NCI-H1105 treated with DMSO at 0.1 percent for 48 hours (cell line): ENCODE measurements at places on chromosomes 3 and 15.
A peak's percentile ranks its signal among the peaks of the same experiment; 100 is the strongest.

DNA sequence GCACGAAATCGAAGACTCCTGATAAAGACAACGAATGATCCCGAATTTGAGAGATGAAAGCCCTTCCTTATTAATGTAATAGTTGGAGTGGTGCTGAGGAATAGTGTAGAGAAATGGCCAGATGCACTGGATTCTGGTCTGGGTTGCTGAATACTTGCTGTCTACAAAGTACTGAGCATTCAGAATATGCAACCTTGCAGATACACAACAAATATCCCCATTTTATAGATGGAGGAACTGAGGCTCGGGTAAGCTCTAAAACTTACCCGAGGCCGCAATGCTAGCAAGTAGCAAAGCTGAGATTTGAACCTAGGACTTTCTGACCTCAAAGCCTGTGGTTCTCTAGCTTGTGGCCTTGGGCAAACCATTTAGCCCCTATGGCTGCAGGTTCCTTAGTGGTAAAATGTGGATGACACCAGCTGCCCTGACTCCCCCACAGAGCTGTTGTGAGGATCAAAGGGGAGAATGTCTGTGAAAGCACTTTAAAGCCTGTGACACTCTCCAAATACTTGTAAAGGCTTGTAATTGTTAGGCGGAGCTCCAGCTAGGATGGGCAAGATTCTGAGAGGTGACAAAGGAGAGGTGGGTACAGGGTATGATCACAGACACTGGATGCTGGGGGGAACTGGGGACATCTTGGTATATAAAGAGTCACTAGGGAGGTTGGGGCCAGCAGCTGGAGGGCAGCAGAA, 39.8 kb downstream of the FOXB1 start:
- no peak for DNase-seq

DNA sequence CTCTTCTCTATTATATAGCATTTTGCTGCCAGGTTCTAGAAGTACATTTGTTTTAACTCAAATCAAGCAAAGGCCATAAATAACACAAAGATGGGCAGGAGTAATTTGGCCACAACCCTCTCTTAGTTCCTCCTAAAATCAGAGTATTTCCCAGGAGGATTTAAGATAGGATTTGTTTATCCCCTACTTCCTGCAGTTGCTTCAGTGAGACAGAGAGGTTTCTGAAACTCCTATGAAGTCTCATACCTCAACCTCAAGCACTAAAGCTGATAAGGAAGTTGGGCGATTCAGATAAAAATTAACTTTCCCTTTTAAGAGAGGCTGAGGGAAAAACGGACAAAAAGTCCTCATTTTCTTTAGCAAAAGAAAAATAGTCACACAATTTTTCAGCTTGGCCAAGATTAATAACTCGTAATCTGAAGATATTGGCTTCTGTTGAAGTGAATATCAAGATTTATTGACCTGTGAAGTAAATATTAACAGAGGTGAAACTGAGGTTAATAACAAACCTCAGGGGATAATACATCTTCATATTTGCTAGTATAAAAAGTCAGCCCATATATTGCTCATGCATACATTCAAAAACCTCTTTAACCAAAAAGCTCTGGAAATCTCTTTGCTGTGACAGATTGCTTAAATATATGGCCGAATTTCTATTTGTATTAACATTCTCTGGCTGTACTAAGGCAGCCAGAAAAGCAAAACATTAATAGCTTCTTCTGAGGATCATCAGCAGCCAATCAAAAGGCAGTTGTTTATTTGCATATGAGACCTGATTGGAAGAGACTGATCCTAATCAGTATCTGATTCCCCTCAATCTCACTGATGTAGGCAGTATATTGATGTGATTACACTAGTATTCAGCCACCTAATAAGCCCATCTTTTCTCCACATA, 90.6 kb upstream of the GADL1 start:
- no peak for DNase-seq

DNA sequence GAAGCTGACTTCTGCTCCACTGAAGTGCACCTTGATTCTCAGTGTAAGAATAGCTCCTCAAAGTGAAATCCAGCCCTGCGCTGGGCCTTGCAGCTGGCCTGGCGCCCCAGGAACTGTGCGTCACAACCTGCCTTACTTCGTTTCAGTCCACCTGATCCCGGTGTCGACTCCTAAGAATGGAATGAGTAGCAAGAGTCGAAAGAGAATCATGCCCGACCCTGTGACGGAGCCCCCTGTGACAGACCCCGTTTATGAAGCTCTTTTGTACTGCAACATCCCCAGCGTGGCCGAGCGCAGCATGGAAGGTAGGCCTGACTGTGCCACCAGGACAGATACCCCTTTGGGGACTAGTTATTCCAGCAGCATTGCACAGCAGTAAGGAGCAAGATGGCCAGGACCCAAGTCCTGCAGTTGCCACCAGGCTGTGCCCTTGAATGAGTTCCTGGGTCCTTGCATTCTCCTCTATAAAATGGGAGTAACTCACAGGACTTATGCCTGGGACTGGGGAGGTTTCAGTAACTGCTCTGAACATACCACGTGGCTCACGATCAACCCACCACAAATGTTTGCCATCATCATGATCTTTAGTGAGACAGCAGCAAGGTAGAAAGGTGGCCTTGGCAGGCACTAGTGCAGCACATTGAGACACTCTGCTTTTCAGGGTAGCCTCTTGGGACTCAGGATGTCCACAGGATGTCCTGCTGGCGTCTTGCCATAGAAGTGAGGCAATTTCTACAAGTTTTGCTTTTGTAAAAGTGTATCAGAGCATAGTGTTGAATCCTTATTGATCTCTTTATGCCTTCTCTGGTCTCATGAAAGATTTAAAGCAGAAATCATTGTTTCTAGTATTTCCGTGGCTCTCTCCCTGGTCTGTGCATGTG, 46.8 kb downstream of the PXYLP1 start:
- no peak for DNase-seq

- peak; percentile 14 for DNase-seq
These were observed 280.1 kb downstream of the SV2B start for GRCh38 chr15:91380114-91380513.

GRCh38 chr15:38994310-38994709, 429.7 kb upstream of the RASGRP1 start:
- DNase-seq = no peak

DNA sequence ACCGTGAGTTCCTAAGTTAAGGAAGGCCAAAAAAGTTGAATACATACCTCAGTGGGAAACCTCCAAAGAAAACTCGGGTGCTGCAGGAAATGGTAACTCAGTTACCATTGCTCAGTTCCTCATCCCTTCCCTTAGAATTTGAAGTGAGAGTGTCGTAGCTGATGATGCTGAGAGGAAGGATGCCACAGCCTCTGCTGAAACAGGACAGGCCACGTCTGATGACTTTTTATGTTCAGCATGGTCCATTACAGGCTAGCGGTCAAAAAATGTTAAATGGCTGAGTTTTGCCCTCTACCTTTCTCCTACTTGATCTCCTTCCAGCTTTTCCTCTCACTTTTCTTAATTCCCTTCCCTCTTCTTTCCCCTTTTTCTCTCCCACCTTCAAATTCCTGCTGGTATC, 135.5 kb downstream of the GHSR start:
- DNase-seq = no peak

DNA sequence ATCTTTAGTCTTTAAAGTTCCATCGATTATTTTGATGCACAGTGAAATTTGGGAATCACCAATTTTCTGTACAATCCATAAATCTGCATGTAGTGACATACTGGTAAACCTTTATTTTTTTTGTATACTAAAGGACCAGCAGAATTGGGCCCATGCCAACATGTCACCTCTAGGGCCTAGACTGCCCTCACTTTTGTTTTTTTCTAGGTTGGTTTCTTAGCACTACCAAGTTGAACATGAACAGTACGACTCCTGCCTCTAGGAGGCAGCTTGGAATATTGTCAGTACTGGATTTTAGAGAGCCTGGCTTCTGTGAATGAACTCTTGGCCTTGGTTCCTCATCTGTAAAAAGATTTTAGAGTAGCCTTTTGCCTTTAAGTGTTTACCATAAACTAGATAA, 32.3 kb downstream of the NKIRAS1 start:
- DNase-seq = no peak

DNA sequence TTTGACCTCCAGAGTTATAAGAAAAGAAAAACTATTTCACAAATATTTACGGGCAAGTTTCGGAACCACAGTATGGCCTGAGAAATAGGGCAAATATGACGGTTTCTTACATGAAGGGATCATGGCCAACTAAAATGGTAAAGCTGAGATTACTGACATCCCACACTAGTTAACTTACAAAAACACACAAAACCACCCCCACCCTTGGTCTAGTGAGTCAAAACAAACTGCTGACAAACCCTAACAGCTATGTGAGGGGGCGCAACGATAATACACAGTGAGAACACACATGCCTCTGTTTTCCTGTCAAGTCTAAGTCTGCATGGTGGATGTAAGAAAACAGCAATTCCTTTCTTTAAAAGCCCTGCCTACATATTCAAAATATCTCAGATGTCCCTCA, 32.3 kb downstream of the CBLB start:
- no peak for DNase-seq

DNA sequence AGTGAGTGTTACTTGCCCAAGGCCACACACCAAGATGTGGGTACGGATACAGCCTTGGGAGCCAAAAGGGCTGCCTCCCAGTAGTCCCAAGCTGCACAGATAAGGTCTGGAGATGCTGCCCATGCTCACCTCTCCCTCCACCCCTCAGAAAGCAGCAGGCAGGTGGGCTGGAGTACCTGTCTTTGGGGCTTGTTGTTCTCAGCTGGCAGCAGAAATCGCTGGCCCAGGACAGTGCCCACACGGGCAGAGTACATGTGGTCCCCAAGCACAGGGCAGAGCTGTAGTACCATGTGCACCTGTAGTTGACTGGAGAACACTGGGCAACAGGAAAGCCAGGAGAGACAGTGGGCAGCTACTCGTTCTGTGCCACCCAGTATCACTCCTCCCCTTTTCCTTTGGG, 5.0 kb downstream of the RPUSD3 start:
- no peak for DNase-seq

DNA sequence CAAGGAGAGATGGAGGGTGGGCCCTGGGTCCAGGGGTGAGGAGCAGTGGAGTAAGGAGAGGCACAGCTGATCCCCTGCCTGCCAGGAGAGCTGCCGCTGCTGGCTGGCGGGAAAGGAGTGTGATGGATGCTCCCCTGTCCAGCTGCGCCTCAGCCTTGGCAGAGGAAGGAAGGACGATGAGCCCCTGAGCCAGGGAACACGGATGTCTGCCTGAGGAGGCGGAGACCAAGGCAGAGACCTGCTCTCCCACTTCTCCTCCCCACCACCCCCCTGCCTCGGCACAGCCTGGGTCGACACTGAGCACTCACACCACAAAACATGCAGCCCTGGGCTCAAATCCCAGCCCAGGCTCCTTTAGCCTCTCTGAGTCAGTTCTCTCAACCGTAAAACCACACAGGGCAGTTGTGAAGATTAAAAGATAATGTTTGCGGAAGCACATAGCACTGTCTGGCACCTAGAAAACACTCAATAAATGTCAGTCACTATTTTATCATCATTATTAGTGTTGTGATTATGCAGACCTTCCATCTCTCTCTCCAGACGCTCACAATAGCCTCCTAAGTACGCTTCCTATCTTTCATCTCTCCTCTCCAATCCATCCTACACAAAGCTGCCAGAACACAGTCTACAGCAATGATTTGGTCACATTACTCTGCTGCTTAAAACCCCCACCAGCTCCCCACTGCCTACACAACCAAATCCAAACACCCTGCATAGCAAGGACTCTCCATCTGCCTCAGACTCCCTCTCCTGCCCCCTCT, 52.2 kb downstream of the SEMA5B start:
- DNase-seq = peak; percentile 50

- no peak for DNase-seq
These were observed 148.9 kb upstream of the PEX5L start for GRCh38 chr3:180185650-180186049.

GRCh38 chr3:151047636-151048035, 37.8 kb upstream of the MED12L start:
- DNase-seq = no peak

DNA sequence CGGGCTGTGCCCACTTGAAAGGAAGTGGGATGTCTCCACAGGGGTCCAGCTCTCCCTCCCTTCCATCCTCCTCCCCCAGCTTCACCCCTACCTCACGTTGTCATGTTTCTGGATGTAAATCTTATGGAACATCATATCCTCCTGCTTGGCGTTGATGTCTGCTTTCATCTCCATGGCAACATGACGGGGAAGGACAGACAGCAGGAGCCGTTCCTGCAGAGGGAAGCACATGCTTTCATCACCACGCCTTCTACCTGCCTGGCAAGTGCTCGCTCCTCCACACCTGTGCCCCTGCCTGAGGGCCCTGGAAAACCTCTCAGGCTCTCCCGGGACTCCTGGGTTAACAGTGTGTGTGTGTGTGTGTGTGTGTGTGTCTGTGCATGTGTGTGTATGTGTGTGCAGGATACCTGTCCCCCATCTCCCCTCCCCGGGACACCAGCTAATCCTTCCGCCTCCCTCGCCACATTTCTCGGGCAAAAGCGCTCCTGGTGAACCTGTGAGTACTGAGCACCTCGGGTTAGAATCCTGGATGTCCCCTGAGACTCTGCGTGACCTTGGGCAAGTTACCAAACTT, 101.1 kb downstream of the ADCY5 start:
- peak; percentile 37 for DNase-seq

GRCh38 chr15:78396976-78397375, 41.0 kb upstream of the IREB2 start:
- no peak for DNase-seq

DNA sequence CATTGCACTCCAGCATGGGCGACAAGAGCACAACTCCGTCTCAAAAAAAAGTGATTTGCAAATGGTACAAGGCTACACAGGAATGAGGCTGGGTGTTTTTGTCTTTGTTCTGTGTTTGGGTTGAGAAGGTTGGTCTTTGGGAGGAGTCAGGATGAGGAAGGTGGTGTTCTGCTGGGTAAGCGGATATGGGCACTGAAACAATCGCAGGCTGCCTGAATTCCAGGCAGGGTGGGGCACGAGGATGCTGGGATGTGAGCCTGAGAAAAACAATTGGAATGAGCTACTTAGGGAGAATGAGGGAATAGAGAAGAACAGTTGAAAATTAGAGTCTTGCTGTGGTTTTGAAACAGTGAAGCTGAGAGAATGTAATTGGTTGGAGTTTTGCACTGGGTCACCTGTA, 51.6 kb downstream of the ZBTB38 start:
- DNase-seq = no peak

DNA sequence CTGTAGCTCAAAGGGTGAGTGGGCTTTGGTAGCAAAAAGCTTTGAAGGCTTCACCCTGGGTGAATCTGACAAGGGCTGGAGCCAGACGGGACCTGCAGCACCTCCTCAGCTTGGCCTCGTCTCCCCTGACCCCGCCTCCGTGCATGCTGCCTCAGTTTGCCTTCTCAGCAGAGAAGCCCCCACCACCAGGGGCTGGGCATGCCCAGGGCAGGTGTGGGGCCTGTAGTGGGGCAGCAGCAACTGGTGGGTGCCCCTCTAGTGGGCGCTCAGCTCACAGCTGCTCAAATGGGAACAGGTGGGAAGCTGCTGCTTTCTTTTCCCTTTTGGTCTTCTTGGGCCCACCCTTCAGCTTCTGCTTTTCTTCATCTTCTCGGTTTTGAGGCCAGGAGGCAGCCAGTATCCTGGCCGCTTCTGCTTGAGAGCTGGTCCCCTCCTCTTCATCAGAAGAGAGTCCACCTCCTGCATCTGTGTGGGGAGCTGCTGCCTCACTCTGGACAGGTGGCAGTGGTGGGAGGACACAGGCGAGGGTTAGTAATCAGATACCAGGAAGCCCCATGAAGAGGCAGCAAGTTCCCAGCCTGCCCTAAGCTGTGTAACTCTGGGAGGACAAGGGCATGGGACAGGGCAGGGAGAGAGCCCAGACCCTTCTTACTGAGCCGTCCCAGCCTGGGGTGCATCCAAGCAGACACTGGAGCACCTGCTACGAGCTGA, 21.0 kb downstream of the TMEM43 start:
- no peak for DNase-seq

GRCh38 chr3:41184394-41184793, 14.9 kb upstream of the CTNNB1 start:
- DNase-seq = no peak
